A549 treated with RU486 at 1 μM for 4 hours (cell line): ENCODE measurements at places on chromosomes 2 and 18. TPM values are rescaled to one million over a fixed set of nuclear protein-coding genes. Genes with fewer than 3 reads are reported as not detected.

The RIT2 gene
- total RNA-seq, result not detected in 5 replicates

The TMEM198 gene
- total RNA-seq, result 0.47 to 1.3 TPM (median 0.95 TPM) in 5 replicates

The EML4 gene
- total RNA-seq, result 21.0 to 31.5 TPM (median 29.9 TPM) in 5 replicates

The ZC3H15 gene
- total RNA-seq, result 63.8 to 108 TPM (median 87.3 TPM) in 5 replicates

The LCT gene
- 0.03 to 0.07 TPM (median 0.05 TPM) in 3 of 5 replicates, not detected in the others for total RNA-seq

The IKZF2 gene
- total RNA-seq, result 0.06 to 0.72 TPM (median 0.12 TPM) in 5 replicates

The SMYD1 gene
- not detected in 5 replicates for total RNA-seq
